ENCODE measurements at places on chromosomes 3 and 15.

GRCh38 chr15:40263024-40263754 is 19.7 kb downstream of the ANKRD63 start:
- peak; percentile 83 for DNase-seq

- DNase-seq, result no peak
Observed at GRCh38 chr3:188752850-188753249, 418.9 kb upstream of the TPRG1 start.

GRCh38 chr3:135994708-135995337 is 29.3 kb downstream of the PPP2R3A start:
- no peak for DNase-seq

GRCh38 chr3:125194061-125194848 is 18.3 kb downstream of the SLC12A8 start:
- peak; percentile 51 for DNase-seq

DNA sequence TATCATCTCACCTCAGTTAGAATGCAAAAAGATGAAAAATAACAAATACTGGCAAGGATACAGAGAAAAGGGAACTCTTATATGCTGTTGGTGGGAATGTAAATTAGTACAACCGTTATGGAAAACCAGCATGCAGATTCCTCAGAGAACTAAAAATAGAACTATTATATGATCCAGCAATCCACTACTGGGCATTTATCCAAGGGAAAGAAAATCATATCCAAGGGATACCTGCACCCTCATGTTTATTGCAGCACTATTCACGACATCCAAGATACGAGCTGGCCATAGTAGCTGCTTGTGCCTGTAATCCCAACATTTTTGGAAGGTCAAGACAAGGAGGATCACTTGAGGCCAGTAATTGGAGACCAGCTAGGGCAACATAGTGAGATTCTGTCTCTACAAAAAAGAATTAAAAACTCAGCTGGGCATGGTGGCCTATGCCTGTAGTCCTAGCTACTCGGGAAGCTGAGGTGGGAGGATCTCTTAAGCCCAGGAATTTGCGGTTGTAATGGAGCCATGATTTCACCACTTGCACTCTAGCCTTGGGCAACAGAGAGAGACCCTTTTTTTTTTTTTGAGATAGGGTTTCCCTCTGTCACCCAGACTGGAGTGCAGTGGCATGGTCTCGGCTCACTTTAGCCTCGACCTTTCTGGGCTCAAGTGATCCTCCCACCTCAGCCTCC is 26.6 kb downstream of the USP50 start:
- DNase-seq, result peak; percentile 11

DNA sequence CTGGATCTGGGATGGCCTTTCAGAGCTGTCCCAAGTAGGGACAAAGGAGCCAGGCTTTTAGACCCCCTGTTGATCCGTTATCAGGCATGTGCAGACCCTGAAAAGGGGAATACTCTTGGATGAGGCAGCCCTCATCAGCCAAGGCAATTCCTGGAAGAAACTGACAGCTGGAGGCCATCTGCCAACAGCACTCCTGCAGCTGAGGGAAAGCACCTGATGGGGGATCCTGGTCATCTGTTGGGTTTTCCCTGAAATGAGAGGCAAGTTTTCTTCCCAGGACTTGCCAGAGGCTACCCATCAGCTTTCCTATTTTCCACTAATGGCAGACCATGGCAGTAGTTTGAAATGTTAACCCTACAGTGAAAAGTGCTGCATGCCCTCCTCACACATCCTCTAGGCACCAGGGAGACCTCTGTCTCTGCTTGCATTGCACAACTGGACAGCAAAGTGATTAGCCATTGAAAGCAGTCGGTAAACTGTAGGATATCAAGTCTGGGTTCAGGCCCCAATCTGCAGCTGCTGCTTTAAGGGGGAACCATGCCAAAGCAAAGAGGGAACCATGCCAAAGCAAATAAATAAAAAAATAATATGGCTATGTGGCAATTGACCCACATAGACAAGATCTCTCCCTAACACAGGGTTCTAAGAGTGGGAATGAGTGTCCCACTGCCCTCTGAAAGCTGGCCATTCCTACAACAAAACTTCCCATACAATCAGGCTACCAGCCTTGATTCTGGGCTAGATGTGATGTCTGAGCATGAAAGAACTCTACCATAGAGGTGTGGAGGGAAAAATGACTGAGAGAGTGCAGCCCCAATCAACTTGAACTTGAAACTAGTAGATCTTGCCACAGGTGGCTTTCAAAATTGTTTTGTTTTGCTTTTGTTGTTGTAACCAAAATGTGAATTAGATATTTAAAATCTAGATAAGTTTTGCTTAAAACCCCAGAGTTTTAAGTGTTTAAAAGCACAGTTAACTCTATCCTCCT is 232.0 kb upstream of the STT3B start:
- no peak for DNase-seq

DNA sequence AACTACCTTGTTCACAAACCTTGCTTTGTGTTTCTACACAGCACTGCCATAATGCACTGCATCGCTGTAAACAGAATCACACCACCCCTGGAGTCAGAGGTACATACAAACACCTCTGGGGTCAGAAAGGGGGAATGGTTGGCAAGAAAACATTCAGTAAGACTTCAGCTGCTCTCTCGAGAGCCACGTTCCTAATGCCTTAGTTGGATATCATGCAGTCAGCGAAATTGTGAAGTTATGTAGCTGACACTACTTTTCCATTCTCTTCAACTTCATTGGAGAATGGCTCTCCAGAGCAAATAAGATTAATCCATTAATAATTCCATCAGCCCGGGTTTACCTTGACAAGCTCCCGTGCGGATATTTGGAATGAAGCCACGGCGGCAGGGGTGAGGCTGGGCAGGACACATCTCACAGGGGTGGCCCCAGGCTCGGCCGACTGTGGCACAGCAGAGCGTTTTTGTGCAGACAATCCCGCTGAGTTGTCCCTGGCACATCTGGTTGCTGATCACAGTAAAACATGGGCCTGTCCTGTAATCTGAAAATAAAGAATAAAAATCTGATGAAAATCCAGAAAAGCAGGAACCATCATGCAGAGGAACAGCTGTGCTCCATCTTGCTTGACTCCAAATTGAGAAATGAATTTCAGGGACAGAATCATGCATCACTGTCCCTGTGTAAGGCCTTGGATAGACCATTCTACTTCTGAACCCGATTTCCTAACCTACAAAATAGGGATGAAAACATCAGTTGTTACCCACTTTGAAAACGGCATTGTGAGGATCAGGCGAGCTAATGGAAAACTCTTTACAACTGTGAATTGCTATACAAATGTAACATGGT is 108.0 kb downstream of the FBN1 start:
- peak; percentile 52 for DNase-seq

- no peak for DNase-seq
Observed at GRCh38 chr3:121545049-121545573, 677 bp downstream of the POLQ start.

DNA sequence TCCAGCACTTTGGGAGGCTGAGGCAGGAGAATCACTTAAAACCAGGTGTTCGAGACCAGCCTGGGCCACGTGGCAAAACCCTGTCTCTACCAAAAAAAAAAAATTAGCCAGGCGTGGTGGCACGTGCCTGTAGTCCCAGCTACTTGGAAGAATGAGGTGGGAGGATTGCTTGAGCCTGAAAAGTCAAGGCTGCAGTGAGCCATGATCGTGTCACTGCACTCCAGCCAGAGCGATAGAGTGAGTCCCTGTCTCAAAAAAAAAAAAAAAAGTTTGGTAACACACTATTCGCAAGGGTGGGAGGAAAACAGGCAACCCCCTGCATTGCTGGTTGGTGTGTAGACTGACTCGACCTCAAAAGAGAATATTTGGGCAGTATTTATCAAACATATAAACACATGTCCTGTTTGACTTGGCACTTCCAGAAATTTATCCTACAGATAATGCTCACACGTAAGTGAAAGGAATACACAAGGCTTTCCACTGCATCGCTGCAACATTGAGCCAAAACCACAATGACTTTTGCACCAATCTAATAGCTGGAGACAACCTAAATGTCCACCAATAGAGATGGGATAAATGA is 3.1 kb upstream of the ANPEP start:
- peak; percentile 64 for DNase-seq

GRCh38 chr3:198071602-198072287 is 111.7 kb downstream of the LMLN start:
- peak; percentile 97 for DNase-seq

- no peak for DNase-seq
Observed at GRCh38 chr15:85497172-85497569, 116.8 kb downstream of the AKAP13 start.

DNA sequence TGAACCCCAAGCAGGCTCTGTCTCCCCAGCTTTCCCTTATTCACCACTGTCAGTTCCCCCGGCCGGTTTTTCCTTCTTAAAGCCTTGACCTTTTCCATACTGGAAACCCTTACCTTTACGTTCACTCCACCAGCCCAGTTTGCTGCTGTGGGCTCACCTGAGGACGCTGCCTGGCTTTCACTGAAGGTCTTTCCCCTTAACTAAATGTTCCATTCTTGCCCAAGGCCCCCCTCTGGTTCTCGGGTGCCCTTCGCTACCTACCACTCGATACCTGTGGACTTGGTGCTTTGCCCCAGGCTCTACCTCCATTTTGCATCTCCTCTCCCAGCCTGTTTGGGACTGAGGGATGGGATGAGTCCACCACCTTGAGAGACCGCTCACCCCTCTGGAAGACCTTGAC is 851 bp downstream of the AP2M1 start:
- no peak for DNase-seq

DNA sequence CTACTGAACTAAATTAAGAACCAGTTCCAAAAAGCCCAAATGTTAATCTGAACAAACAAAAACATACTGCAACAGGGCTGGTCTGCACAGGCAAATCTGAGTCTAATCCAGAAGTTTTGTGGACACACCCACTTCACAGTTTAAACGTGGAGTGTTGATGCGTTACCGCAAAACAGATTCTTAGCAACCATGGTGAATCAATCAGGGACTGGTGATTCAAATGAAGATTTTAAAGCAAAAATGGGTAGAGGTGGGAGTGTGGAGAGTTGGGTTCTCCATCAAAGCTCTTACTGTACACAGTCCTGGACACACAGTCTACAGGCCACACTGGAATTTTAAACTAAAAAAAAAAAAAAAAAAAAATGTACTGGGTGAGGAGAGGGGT is 5.2 kb downstream of the ANXA2 start:
- peak; percentile 78 for DNase-seq

DNA sequence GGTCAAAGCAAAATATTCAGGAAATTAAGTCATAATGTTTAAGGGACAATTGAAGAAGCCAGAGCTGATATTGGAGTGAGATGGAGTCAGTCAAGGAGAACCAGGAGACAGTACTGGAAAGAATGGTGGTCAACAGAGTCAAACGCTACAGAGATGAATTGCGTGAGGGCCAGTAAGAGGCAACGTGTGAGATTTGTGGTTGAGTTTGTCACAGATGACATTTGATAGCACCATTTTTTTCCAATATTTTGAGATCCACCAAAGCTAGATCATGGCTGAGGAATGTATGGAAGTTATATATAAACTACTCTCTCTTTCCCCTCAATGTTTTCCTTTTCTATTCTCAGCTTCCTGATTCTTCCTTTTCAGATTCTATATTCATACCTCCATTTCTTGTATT is 375.1 kb upstream of the ROBO2 start:
- DNase-seq, result peak; percentile 7

GRCh38 chr3:182118066-182118465 is 406.3 kb downstream of the SOX2 start:
- DNase-seq, result no peak

GRCh38 chr3:161409069-161409468 is 37.8 kb upstream of the SPTSSB start:
- DNase-seq, result peak; percentile 23

GRCh38 chr3:55591888-55592287 is 104.8 kb upstream of the WNT5A start:
- DNase-seq, result peak; percentile 38

GRCh38 chr3:72311425-72311824 is 526.5 kb upstream of the PROK2 start:
- no peak for DNase-seq

DNA sequence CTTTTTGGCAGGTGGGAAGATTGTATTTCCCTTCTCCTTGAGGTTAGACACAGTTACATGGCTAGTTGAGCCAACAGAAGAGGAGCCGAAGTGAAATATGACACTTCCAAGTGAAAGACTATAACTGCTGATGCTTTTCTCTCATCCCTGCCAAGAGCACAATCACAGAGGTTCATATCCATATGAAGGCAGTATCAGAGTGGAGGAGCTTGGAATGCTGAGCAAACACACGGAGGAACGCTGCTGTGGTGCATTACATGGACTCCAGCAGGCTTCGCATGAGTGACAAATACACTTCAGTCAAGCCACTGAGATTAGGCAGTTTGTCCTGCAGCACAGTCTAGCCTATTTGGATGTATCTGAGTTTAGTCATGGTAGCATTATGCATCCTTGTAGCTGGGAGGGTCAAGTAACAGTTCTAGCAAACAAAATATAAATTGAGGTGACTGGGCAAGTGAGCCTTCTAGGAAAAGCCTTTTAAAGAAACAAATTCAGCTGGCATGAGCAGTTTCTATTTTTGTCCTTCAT is 5.4 kb downstream of the IQCF6 start:
- no peak for DNase-seq

GRCh38 chr3:142947799-142948575 is 15.5 kb downstream of the PAQR9 start:
- peak; percentile 6 for DNase-seq

- DNase-seq, result no peak
Observed at GRCh38 chr15:27990521-27991515, 108.3 kb downstream of the OCA2 start.

GRCh38 chr3:154338570-154338969 is 14.3 kb upstream of the DHX36 start:
- DNase-seq, result no peak

DNA sequence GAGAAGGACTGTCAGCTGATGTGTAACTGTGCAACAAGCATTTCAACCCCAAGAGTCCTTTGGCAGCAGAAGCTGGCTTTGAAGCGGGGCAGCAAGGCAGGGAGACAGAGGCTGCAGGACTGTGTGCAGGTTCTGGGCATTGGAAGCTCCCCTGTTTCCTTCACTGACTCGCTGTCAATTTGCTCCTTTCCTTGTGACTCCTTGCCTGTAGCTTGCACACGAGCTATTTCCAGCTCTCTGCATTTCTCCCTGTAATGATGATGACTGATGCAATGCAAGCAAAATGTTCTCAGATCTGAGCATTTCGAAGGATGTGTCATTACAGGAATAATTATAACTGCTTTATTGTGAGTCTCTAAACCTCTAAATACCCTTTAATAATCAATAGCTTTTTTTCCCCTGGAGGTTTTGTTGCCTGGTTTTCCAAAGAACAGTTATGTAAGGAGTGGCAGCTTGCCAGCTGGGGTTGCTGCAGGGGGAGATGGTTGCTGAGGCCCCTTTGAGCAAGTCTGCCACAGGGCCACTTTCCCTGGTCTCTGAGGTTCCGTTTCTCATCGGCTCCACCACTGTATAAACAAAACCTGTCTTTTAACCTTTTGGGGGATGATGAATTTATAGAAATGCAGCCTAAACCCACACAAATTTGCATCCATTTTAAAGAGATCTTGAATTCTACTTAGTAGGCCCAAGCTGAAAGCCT is 2.8 kb downstream of the APOD start:
- DNase-seq, result peak; percentile 65

GRCh38 chr15:47768735-47769134 is 51.4 kb downstream of the SEMA6D start:
- DNase-seq, result no peak

- DNase-seq, result peak; percentile 75
Observed at GRCh38 chr15:33031324-33031821, 163.1 kb downstream of the FMN1 start.

GRCh38 chr3:146308222-146308621 is 57.3 kb upstream of the PLSCR4 start:
- peak; percentile 89 for DNase-seq

- DNase-seq, result no peak
Observed at GRCh38 chr3:14430053-14430452, 27.6 kb downstream of the SLC6A6 start.

- no peak for DNase-seq
Observed at GRCh38 chr3:87625876-87626275, 349.5 kb upstream of the POU1F1 start.

GRCh38 chr3:155393316-155393715 is 99.8 kb upstream of the STRIT1 start:
- DNase-seq, result no peak

Data from IMR-90 (cell line).